Fibroblast of lung (primary cell): ENCODE measurements at places on chromosomes 16 and 17. TPM values are rescaled to one million over a fixed set of nuclear protein-coding genes. Genes with fewer than 3 reads are reported as not detected.

DNA sequence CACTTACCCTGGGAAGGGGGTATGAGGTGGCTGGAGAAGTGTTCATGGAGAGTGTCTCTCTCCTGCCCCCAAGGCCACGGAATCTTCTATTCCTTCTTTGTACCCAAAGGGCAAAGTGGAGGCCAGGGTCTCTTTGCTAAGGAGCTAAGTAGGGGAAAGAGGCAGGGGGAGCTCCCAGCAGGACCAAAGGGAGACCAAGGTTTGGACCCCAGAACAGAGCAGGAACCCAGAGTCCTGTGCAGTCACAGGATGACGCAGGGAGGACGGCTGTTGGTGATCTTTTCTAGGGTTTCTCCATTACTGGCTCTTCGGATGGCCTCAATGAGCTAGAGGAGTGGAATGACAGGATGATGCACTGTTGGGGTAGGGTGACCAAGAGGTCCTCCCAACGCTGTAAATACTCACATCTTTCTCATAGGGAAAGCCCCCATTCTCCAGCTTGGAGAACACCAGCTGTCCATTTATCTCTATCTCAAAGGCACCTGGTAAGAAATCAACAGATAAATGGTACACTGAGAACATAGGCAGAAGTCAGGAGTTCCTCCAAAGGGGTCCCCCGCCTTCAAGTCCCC, 966 bp downstream of the MIEN1 start:
- no peak for DNase-seq

DNA sequence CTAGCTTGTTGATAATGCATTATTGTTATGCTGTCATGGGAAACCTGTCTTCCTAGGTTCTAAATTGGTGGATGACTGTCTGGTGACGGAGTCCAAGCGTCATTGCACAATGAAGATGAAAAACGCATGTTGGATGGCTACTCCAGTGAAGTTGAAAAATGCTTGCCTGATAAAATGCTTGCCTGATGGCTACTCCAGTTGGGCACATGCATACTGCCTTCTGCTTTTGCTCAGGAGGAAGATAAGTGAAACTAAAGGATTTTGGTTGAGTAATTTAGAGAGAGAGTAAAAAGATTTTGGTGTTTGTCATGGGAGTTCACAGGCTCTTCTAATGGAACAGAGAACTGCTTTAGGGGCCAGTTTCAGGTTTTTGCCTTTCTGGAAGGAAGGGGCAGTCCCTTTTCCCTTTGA, 118.6 kb downstream of the PRKCA start:
- DNase-seq, result peak; percentile 78

The C17orf75 gene
- total RNA-seq, result 13.6 and 30.2 TPM in 2 replicates

DNA sequence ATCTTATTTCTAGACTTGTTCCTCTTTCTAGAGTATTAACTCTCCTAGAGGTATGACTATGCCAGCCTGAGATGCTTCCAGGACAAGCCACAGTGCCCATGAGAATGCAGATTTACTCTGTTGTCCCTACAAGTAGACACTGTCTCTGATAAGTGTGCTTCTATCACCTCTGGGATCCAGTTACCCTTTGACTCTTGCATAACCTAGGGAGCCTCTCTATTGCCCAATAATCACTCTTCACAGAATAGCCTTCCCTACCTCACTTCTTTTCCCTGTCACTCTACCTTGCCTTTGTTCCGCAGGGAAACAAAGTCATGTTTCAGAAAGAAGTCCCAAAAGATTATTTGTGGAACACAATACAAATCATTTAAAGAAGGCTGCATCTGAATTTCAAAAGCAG, 1.6 kb upstream of the KRT34 start:
- DNase-seq, result no peak

DNA sequence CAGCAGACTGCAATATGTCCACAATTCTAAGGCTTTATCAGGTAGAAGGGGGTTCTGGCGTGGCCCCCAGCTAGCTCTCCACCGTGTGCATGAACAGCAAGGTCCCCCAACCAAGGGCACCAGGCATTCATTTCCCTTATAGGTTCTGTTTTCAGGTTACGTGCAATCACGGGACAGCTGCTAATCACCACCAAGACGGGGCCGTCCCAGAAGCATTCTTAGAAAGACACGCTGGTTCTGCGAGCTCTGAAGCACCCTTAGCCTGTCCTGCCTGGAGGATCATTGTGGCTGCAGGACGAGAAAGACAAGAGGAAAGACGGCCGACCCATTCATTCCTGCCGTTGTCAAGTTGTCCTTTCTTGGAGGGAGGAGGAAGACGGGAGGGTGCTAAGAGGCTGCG, 302.9 kb downstream of the SOX9 start:
- DNase-seq, result no peak

The USP43 gene
- under 0.01 TPM in 2 replicates for total RNA-seq

GRCh38 chr17:15086776-15087295, 178.3 kb downstream of the PMP22 start:
- no peak for DNase-seq

The LLGL2 gene
- total RNA-seq, result 0.26 and 0.33 TPM in 2 replicates

DNA sequence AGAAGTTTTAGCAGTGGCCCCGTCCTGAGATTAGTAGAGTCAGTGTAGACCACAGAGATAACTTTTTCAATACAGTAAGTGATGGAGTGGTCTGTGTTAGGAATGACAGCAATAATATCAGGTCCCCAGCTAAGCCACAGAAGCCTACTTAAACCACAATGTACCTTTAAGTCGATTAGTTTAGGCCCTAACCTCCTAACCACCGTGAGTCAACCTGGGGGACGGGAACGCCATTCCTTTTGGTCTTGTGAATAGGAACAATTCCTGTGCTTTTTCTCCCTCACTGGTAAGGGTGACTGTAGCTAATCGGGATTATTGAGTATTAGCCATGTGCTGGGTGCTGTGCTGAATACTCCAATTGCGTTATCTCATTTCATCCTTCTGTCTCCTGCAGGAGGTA, 14.0 kb downstream of the YPEL2 start:
- peak; percentile 74 for DNase-seq

The C17orf50 gene
- total RNA-seq, result not detected in 2 replicates

GRCh38 chr17:56583772-56584171, 9.7 kb upstream of the NOG start:
- DNase-seq, result no peak
